ENCODE measurements at places on chromosomes 4 and X.

- no peak for DNase-seq
These were observed 66.8 kb upstream of the SH3RF1 start for GRCh38 chr4:169337510-169337909.

GRCh38 chr4:76594173-76594572 is 159.1 kb downstream of the SHROOM3 start:
- no peak for DNase-seq

DNA sequence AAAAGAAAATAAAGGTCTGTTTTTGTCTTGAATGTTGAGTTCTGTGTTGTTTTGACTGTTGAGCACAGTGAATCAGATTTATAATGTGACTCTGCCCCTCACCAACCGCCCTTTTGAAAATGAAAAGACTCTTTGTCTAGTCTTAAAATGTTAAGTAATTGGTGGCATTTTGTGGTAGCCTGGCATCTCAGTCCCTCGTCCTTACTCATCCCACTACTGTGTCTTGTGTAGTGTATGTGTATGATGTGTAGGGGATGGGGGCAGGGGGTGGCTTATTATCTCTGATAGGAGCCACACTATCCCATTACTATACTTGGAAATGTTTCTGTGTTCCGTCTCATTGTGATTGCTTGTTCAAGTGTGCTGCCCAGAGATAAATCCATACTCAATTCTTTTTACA is 12.2 kb downstream of the KLHL34 start:
- DNase-seq: no peak

DNA sequence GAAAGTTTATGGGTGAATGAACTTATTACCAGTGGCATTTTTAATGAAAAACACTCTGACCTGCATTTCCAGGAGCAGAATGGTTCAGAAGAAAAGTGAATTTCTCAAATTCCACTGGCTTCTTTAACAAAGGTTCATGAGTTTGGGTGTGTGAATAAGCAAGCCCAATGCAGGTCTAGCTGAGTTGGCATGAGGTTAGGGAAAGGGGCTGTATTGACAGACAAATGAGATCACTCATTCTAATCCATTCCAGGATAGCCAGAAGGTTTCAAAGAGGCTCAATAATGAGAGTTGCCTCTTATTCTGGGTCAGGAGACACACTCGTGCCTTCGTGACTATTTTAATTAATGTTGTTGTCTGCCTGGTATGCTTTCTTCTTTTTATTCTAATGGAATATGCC is 43.7 kb upstream of the NPY2R start:
- DNase-seq: no peak

DNA sequence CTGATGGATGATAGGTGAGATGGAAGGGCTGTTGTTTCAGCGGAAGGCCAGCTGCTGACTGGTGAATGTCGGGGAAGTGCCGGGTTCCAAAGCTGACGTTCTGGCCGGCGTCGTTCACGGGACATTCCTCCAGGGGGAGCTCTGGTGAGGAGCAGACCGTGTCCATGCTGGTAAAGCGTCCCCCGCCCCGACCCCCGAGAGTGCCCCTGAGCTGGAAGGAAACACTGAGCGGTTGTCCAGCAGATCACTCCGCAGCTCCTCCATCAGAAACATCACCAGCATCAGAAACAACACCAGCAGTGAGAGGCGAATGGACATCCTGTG is 18.6 kb upstream of the ADRA2C start:
- DNase-seq: no peak

DNA sequence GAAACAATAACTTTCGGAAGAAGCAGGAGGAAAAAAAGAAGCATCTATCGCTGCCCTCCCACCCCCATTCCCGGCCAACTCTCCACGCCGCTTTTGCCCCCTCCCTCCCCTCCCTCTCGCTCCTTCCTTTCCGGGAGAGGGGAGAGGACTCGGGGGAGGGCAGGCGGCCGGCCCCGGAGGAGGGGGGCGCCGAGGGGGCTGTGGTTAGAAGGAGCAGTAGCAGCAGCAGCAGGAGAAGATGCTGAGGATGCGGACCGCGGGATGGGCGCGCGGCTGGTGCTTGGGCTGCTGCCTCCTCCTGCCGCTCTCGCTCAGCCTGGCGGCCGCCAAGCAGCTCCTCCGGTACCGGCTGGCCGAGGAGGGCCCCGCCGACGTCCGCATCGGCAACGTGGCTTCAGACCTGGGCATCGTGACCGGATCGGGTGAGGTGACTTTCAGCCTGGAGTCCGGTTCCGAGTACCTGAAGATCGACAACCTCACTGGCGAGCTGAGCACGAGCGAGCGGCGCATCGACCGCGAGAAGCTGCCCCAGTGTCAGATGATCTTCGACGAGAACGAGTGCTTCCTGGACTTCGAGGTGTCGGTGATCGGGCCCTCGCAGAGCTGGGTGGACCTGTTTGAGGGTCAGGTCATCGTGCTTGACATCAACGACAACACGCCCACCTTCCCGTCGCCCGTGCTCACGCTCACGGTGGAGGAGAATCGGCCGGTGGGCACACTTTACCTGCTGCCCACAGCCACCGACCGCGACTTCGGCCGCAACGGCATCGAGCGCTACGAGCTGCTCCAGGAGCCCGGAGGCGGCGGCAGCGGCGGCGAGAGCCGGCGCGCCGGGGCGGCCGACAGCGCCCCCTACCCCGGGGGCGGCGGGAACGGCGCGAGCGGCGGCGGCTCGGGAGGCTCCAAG is 1.3 kb downstream of the PCDH7 start:
- no peak for DNase-seq
